ENCODE measurements at places on chromosomes 2 and 18.
A peak's percentile ranks its signal among the peaks of the same experiment; 100 is the strongest.

GRCh38 chr2:2727876-2728511 lies 396.9 kb upstream of the MYT1L start:
- DNase-seq: no peak

GRCh38 chr2:86787736-86788135 lies 3.0 kb downstream of the CD8A start:
- DNase-seq: no peak

GRCh38 chr2:152298754-152299153 lies 36.2 kb upstream of the FMNL2 start:
- no peak for DNase-seq

DNA sequence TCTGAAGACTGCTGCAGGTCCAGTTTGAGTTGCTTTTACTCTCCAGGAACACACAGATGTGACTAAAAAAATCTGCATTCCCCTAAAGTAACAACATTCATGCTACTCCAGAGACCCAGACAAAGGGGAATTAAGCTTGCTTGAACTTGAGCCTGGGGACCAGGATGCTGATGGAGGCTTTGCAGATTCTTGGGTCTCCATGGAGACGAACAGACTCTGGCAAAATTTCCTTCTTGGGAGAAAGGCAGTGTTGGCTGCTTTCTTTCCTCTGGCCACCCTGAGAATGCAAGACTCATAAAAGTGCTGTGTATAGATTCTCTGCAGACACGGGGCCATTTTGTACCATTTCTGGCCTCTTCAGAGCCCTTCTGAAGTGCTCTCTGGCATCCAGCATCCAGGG lies 112.0 kb downstream of the ACTR3 start:
- DNase-seq: no peak

DNA sequence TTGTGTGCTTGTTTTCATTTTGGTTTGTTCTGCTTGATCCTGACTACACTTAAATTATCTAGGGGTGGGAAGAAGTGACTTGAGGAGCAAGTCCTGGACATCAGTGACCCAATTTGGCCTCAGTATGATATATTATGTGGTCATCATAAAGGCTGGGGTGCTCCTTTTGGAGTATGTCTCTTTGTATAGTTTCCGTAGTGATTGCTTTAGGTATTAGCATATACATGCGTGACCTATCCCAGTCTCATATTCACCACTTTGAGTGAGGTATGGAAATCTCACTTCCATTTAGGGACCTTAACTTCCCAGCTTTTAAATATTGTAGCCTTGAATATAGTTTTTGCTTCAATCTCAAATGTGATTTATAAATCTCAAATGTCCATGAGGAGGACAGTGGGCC lies 241.0 kb downstream of the PTGR3 start:
- DNase-seq: no peak

DNA sequence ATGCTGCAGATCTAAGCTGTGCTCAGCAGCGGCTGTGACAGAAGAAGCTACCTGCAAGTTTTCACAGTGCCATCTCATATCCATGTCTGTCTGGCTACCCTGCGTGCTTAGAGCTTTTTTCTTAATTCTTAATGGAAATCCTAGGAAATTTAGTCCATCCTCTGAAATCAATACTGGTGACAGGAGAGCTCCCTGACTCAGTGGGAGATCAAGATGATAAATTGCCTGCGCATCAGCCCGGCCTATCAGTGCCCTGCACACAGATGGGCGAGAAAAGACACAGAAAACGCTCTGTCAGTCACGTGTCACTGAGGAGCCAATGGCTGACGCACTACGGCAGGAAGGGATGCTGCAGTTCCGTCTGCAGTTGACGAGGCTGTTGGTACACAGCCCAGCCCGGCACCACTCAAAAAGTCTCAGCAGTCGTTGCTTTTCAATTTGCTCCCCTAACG lies 819.6 kb upstream of the FSHR start:
- peak; percentile 81 for DNase-seq

- DNase-seq: no peak
These were observed 203.4 kb downstream of the ASXL3 start for GRCh38 chr18:33781429-33781828.

DNA sequence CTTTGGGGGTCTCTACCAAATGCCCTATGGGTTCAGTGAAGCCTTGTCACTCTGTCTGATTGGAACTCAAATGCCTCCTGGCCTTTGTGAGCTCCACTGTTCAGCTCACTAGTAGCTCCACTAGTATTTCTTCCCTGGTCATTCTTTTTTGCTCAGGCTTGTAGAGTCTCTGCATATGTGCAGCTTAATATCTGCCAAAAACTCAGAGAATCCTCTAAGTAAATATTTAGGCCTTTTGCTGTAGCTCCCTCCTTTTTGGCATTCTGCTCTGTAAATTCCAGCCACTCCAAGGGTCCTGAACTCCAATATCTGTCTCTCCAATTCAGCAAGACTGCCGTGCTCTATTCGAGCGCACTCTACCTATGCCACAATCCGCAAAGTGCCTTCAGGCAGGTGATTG lies 146.5 kb downstream of the MAIP1 start:
- no peak for DNase-seq

DNA sequence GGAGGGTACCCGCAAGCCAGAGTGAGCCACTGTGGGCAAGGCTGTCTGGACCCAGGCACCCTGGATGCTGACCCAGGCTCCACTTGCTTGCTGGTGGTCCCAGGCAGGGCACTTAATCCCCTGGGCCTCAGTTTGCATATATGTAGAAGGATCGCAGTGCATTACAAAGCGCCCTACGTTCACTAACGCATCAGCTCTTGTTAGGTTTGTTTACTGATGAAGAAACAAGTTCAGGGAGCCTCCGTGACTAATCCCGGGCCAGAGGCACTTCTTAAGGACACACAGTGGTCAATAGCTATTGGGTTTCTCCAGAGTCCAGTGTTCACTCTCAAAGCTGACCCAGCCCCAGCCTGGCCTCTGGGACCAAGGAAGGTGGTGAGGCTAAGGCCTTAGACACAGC lies 70.2 kb downstream of the LBH start:
- no peak for DNase-seq

DNA sequence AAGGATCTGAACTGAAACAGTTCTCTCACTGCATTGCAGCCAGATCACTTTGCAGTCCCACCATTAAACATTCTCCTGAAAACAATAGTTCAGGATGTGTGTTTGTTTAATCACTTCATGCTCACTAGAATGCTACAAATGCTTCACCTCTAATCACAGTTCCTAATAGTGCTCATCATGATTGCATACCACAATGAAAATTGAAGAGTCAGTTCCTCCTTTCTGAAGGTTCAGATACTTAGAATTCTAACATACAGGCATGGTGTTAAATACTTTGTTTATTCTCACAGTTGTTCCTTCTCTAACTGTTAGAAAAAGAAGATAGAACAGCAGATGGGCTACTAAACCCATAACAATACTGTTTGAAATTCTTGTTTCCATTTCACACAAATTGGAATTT lies 622.3 kb upstream of the ACVR2A start:
- DNase-seq: no peak

GRCh38 chr18:35334212-35334611 lies 10.0 kb downstream of the ZNF24 start:
- DNase-seq: no peak

DNA sequence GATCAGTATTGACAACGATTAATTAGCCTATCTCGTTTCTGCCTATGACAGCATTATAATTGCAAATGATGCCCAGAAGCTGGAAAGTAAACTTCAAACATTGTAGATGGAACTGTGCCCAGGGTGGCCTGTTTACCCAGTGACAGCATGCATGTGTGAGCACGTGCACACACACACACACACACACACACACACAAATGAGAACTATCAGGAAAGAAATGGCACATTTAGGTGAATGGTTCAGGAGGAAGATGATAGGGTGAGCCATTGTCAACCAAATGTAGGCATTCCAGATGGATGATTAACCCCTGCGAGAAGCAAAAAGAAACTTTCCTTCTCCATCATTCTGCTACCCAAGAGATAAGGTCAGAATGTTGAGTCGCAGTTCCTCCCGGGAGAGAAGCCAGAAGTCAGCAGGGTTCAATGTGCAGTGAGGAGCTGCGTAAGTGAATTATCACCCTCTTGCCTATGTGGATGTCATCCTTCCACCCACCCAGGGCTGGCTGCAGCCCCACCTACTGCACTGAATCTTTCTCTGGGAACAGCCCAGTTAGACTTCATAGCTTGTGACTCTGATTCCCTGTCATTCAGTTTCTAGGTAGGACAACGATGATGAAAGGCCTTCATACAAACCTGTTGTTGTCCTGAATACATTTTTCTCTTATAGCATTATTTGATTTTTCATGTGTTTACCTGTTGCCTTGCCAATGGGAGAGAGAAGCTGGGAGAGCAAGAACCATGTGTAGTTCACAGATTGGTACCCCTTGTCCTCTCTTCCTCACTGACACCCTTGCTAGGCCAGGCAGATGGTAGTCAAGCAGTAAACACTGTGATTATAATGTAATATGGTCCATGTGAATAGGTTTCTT lies 3.5 kb upstream of the APOB start:
- DNase-seq: no peak

GRCh38 chr2:9593925-9594324 lies 36.9 kb downstream of the YWHAQ start:
- no peak for DNase-seq

DNA sequence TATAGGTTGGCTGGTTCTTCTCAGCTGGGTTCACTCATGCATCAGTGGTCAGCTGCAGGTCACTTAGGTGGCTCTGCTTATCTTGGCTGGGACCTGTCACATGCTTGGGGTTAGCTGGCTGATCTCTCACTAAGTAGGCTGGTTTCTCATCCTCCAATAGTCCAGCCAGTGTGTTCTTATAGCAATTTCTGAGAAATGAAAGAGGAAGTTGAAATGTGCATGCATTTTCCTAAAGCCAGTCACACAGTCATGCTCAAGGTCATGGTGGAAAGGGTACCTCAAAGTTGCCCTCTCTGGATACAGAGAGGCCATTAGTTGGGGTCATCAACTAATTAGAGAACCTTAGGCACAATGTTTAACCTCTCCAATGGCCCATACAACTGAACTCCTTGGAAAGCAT lies 64.4 kb downstream of the KLHL29 start:
- no peak for DNase-seq

GRCh38 chr2:46806526-46806925 lies 109.1 kb downstream of the MCFD2 start:
- DNase-seq: no peak

DNA sequence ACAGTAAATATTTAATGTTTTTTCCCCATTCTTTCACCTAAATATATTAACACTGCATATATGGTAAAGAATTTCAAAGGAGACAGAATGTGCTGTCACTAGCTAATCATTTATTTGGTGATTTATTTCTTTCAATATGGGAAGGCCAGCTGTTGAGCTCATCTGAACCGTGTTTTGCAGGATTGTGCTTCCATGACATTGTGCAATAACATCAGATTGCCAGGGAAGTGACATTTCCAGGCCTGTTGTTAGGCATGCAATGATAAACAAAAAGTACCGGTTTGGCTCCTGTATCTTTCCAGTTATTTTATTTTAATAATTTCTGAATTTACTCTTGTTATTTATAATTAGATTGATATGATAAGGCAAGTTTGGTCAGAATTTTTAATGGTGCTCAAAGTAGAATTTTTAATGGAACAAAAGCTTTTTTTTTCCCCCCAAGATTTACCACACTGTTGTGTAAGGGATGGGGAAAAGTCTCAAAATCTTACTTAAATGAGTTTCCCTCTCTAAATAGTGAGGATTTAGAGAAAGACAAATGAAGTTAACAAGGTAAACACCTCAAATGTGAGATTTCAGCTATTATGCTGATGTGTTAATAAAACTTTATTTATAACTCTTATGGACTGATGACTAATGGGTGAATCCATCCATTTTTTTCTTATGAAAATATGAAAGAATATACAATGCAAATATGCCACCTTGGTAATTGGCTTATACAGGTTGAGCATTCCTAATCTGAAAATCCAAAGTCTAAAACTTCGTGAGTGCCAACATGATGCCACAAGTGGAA lies 52.7 kb downstream of the MALT1 start:
- no peak for DNase-seq

- DNase-seq: no peak
These were observed 10.7 kb upstream of the ID2 start for GRCh38 chr2:8671176-8671575.

DNA sequence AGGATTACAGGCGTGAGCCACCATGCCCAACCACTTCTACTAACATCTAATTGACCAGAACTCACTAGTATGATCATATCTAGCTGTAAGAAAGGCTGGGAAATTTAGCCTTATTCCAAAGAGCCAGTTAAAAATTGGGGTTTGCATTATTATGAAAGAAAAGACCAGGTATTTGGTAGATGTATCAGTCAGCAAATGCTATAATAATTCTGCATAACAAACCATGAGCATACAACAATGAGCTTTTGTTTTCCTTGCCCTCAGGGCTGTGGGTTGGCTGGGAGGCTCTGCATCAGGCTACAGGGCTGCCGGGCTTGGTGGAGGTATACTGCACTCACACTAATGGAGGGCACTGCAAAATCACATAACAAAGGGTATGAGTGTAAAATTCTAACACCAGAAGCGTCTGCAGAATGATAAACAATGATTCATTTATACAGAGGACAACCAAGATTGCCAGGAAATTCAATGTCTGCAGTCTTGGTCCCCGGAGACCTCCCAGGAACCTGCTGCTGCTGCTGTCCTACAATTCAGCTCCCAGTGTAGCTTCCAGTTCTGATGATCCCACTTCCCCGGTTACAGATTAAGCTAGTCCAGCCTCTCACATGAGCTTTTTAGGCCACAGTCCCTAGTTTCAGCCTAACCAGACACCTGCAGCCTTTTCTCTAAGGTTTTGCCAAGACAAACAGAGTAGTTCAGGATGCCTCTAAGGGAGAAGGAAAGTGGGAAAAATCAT lies 32.2 kb upstream of the ST3GAL5 start:
- no peak for DNase-seq

DNA sequence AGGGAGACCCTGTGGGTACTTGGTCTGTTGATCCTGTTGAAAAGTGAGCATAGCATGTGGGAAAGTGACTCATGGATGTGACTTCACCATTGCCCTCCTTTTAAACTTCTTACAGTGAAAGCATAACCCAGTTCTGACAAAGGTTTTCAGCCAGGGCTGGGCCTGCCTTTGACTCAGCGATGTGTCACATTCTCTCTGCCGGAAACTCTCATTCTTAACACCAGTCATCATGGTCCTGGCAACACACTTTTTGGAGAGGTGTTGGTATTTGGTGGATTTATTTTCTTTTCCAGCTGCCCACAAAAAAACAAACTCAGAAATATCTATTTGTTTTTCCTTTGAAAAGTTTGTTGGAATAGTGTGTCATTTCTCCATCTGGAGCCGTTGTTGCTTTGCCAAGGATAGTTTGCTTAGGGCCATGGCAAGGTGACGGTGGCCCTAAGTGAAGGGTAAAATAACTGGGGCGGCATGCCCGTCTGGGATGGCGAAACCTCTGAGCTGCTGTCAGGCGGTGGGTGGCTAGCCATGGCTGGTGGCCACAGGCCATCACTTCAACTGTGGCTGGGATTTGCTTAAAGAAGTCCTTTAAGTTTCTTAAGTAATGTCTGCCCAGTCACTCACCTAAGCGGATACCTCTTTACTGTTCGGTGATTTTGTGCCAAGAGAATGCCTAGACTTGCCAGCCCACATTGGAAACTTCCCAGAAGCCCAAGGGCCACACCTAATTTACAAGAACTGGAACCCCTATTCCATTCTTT lies 123.3 kb downstream of the LTBP1 start:
- peak; percentile 81 for DNase-seq

GRCh38 chr2:6233993-6234392 lies 541.8 kb downstream of the SOX11 start:
- DNase-seq: no peak

All from suprapubic skin (tissue), 4 donors.